ENCODE measurements at places on chromosomes 3 and 15.

- no peak for DNase-seq
These were observed 321.6 kb upstream of the DNAJC19 start for GRCh38 chr3:181311186-181311585.

- DNase-seq = no peak
These were observed 28.1 kb upstream of the INSYN1 start for GRCh38 chr15:73781038-73781925.

DNA sequence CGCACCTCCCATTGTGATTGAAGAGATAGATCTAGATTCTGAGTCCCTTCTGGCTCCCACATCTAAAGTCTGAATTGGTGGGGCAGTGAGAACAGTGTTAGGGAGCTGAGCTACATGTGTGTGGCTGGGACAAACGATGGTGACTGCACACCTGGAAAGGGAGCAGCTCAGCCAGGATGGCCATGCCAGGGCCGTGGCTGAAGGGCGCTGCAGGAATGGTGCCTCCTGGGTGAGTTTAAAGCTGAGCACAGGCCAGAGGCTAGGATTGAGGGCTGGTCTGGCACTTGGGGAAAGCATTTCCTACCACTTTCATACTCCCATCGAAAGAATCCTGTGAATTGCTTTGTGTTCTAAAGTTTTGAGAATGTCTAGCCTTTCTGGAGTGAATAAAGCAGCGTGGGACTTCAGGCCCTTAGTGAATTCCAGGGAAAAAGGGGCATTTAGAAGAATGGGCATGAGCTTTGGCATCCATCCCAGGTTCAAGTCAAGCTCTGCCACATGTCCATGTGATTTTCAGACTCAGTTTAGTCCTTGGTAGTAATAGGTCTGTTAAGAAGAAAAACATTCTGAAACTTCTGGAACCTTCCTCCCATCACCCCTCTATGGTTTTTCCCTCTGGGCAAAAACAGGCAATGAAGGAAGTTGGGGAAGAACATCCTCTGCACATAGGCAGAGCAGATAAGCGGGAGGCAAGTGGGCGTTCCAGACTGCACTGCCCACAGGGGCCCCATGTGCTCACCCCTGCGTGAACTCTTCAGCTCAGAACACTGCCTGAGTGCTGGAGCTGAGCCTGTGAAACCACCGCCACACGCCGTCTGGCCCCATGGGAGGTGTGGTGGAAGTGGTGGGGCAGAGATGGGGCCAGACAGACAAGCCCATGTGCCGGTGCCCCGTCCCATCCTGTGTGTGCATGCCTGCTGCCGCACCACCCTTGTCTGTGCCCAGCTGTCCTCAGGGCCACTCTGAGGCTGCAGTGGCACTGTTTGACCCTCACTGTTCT is 12.9 kb upstream of the CPNE9 start:
- no peak for DNase-seq

DNA sequence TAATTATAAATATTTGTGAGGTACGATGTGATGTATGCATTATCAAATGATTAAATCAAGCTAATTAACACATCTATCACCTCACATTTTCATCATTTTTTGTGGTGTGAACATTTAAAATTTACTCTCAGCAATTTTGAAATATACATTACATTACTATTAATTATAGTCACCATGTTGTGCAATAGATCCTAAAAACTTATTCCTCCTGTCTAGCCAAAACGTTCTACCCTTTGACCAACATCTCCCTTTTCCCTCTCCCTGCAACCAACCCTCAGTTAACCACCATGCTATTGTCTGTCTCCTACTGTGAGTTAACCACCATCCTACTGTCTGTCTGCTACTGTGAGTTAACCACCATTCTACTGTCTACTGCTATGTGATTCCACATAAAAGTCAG is 20.7 kb upstream of the SLMAP start:
- DNase-seq = no peak

GRCh38 chr3:149284034-149284433 is 49.4 kb downstream of the TM4SF18 start:
- DNase-seq = no peak
